CD4-positive, alpha-beta T cell treated with Interleukin-1 beta for 1 hour (primary cell): ENCODE measurements at places on chromosomes 2 and 18.

- no peak for DNase-seq
These were observed 188.9 kb upstream of the RPRM start for GRCh38 chr2:153667475-153667874.

- DNase-seq, result no peak
These were observed 179.4 kb downstream of the ANTXR1 start for GRCh38 chr2:69192176-69192945.

DNA sequence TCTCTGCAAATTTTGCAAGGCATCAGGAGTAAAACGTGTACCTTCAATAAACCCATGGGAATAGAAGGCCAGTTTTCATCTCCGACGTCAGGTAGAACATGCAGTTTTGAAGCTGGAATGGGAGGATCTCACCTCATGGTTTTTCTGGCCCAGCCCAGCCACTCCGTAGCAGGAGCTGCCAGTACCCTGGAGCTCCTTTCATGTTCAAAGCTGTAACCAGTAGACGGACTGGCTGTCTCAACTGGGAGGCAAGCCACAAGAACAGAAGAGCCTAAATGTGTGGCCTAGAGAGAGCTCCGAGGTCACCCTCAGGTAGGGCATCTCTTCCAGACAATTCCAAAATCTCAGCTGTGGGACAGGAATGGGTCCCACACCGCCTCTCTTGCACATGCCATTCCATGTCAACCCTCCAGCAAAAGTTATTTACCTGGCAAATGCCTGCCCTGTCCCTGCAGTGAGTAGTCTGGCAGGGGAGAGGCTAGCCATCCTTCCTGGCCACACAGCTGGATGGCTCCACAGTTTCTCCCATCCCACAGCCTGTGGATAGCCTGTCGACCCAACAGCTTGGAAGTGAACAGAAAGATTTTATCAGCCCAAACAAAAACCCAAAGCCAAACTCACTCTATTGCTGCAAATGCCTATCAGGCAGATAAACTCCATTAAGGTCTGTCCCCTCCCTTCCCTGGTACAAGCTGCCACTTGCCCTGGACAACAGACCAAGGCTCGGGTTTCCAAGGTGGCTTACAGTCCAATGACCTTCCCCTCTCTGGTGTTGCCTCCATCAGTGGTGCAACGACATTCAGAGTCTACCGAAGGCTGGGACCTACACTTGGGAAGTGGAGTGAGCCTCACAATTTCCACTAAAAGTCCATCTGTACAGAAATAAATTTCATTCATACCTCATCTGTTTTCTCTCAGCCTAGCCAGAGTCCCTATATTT, 27.8 kb downstream of the CRACDL start:
- DNase-seq, result no peak

DNA sequence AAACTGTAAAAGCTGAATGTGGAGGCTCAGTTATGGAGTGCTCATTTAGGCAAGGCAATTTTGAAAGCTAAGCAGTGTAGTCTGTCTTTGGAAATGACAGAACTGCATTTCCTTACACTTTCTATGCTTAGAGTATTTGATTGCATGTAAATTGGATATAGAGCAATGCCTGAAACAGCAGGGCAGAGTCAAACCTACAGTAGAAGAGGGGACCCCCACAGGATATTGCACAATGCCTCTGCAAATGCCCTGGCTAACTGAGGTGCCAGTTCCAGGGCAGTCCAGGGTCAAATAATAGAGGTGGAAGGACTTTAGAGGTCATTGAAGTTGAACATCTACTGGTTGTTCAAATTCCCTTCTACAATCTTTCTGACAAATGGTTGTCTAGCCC, 2.2 kb downstream of the TMEM178A start:
- DNase-seq, result no peak

DNA sequence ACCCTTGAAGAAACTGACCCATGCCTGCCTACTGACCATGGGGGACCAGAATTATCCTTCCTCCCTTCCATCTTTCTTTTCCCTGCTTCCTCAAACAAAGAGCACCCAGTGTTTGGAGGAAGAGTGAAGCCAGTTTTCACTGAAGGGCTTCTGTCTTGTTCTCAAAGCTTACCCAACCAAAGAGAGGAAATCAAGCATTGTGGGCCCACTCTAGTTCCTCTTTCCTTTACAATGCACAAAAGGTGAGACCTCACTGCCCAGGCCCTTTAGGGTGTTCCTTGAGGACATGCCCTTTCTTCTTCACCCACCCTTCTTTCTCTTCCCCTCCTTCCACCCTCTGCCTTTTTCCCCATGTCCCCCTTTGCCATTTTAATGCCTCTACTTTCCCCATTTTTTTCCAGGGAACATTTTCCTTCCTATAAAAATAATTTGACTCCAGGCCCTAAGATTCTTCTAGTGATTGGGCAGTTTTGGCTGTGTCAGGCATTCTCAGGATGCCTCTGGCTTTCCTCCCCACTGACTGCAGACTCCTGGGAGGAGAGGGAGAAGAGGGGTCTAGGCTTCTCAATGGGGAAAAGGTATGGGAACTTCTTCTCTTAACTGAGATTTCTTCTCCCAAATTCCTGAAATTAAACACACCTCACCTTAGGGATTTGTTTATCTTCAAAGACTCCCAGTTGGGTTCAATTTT, 126.6 kb upstream of the RMDN2 start:
- no peak for DNase-seq
